HuH-7 (cell line): ENCODE measurements at places on chromosomes 16 and 17.

DNA sequence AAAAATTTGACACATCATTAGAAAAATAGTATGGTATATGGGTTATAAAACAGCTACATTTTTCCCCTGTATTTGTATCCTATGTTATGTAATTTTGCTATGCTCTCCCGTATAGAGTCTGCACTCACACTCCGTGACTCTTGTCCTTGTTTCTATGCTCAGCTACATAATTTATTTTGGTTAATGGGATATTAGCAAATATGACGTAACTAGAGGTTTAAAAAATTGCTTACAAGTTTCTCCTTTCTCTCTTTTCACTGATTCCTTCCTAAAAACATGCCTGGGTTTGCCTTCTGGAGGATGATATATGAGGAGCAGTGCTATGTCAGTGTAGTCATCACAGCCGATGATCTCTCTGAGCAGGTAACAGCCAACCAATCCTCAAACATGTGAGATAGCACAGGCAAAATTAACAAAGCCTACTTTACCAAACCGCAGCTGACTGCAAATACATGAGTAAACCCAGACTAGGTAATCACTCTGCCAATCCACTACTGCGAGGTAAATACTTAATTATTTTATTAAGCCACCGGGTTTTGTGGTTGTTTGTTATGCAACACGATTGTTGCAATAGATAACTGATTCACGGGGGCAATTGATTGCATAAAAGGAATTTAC lies 126.9 kb downstream of the KIF2B start:
- DNase-seq = no peak

GRCh38 chr16:68750193-68750695 lies 13.2 kb downstream of the CDH1 start:
- no peak for DNase-seq

DNA sequence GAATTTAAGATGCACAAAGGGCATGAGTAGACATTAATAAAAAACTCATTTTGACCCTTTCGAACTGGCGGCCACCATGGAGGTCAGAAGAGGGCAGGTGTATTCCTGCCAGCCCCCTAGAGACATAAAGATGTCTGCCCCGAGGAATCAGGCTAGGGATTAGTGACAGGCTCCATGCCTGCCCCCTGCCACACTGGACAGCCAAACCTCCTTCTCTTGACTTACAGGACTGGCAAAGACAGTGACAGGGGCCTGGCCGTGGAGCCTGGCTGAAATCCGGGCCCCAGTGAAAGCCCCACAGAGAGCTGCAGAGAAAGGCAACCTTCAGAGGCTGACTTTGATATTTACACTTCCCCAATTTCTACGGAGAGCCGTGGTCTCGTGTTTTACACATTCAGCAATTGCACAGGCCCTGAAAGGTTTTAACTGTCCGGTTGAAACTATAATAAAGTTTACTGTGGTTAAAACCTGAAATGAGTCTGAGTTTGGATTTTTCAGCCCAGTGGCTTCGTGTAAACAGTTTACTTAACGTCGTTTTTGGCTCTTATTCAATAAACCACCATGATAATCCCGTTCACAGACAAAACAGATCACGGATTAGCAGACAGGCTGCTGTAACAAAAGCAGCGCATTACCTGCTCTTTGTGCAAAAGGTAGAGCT lies 243.9 kb upstream of the MYOCD start:
- no peak for DNase-seq

DNA sequence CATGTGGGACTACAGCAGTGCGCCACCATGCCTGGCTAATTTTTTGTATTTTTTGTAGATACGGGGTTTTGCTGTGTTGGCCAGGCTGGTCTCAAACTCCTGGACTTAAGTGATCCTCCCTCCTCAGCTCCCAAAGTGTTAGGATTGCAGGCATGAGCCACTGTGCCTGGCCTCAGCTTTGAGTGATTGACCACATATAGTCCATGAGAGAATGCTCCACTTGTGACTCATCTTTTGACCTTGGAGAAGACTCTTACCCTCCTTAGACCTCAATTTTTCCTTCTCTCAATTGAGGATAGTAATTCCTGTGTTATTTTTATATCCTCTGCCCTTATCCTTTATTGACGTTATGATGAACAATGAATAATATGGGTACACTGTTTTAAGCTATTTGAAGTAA lies 30.9 kb upstream of the DUSP14 start:
- no peak for DNase-seq

- no peak for DNase-seq
These were observed 15.0 kb downstream of the ITGB4 start for GRCh38 chr17:75736173-75736835.

GRCh38 chr16:47395733-47396498 lies 64.9 kb downstream of the ITFG1 start:
- no peak for DNase-seq

- DNase-seq = no peak
These were observed 243.4 kb upstream of the SALL1 start for GRCh38 chr16:51394421-51394820.
